ENCODE measurements at places on chromosomes 7 and 10.

GRCh38 chr7:138025215-138026186 is 23.6 kb upstream of the CREB3L2 start:
- no peak for DNase-seq

DNA sequence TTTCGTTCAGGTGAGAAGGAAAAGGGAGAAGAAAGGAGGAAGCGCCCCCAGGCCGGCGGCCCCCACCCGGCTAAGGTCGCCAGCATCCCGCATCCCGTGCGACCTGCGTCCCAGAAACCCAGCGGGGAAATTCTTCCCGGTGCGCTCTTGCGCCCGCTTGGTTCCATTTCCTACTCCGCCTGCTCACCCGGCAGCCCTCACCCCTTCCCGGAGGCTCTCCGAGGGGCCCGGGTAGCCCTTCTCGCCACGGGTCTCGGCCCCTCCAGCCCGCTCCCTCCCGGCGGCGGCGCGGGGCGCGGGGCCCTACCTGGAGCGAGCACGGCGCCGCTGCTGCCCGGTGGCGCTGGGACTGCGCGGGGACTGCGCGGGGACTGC is at the start of gene PRKCQ:
PRKCQ (minus strand) TSS at position 373 of the 375 bp plus-strand sequence. CDS start 65,141 bp downstream, outside the sequence.
- no peak for DNase-seq

- no peak for DNase-seq
These were observed 5.7 kb downstream of the C10orf67 start for GRCh38 chr10:23338886-23339285.

DNA sequence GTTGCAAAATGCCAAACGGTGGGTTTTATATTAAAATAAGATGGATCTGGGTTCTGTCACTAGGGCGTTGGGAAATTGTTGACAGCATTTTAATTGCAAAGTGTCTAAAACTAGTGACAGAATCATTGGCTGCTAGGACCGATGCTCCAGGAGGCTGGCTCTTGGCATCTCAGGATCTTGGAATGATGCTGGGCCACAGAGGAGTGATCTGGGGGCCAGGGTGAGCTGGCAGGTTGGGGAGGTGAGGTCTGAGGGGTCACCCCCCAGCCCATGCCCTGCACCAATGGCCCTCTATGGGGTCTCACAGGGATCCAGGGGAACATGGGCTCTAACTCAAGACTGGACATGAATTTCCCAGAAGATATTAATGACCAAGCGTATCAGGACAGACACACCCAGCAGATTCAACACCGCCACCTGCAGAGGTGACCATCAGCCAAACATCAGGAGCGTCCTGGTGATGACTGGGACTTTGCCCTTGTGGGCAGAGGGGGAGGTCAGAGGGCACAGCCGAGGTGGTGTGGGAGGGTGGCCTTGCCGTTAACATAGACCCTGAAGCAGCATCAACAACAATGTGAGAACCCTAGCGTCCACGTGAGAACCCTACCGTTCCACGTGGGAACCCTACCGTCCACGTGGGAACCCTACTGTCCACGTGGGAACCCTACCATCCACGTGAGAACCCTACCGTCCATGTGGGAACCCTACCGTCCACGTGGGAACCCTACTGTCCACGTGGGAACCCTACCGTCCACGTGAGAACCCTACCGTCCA is 89.0 kb upstream of the PPP2R2D start:
- DNase-seq, result no peak

DNA sequence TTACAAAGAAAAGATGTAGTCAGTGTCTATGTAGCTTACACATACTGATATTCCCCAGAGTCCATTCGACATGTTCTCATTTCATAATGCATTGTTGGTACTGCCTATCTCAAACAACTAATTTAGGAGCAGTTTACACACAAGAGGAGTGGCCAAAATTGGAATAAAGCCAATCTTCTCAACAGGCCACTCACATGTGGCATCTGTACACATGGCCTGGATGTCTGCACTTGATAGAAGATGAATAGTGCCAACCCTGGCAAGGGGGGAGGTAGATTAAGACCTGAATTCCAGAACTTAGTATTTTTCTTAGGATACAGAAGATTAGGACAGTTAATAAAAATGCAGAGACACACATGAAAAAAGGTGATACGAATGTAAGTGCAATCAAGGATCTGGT is 125.3 kb upstream of the STARD3NL start:
- DNase-seq, result no peak

DNA sequence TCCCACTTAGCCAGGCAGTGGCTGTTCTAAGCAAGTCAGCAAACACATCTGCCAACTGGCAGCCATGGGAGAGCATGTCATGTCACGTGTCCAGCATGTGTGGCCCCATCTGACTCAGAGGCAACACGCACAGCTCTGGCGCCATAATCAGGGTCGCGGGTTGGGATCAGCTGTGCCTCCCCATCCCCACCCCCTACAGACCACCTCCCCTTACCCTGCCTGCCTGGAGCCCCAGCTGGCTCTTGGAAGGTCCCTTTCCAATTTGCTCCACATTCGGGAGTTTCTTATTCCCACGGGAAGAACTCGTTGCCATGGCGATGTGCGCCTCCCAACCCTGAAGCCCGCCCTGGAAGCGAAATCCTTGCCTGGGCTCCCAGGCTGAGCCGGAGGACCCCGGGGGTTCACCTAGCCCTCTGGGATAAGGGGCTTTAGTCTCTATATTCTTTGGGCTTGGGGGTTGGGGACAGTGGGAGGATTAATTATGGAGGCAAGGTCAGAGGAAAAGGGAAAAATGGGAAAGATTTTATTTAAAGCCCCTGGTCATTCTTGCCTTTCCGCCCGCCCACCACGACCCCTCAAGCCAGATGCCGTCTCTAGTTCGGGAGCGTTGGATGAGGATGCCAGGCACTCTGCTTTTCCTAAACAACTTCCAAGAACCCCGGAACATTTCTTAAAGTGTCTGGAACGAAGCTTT is 283.7 kb downstream of the ZEB1 start:
- DNase-seq, result no peak

- DNase-seq, result no peak
These were observed 914 bp downstream of the SDHAF3 start for GRCh38 chr7:97118306-97118917.

DNA sequence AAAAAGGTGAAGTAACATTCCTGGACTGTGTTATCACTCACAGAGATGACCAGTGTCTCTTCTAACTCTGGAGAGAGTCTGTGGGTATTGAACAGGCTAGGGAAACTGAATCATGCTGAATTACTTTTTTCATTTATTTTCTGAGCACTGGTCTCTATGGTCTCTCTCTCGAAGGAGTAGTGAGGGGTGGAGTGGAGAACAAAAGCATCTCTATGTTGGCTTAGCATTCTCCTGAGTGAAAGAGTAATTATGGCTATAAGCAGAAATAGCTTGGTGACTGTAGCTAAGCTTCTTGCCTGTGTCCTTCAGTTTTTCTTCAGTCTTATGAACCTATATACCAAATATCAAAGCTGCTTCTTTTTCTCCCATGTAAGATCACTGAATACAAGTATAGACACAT is 64.6 kb upstream of the PTN start:
- DNase-seq, result no peak

DNA sequence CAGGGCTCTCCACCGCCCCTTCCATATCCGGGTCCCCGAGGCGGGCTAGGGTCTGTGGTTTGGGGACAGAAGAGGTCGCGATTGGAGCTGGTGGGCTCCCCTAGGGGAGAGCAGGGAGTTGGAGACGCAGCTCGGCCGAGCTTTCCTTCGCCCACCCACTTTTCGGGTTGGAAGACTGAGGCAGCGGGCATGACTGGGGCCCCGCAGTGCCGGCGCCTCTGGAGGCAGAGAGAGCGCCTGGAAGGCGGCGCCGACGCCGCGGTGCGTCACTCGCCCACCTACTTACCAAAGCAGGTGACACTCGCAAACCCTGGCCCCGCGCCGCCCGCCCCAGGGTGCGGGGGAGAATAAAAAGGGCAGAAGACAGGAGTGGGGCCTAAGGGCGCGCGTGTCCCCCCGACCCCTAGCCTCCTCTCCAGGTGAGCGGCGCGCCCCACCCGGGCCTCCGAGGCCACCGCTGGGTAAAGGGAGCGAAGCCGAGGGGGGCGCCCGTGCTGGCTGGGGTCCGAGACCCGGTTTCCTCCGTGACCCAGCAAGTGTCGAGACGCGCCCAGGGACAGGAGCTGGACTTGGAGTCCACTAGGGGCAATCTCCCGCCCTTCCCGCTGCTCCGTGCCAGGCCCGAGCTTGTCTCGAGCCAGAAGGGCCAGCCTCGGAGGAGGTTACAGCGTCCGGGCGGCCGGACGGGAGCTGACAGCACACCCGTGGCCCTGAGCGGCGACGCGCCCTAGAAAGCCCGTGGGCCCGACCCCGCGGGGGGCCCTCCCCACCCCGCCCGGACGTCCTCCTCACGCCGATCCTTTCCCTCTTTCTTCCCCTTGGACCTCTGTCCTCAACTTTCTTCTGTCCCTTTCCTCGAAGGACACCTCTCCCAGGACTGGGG is 34.4 kb upstream of the GRID1 start:
- DNase-seq, result no peak

GRCh38 chr10:13942035-13942434 is 355.3 kb downstream of the PRPF18 start:
- no peak for DNase-seq

DNA sequence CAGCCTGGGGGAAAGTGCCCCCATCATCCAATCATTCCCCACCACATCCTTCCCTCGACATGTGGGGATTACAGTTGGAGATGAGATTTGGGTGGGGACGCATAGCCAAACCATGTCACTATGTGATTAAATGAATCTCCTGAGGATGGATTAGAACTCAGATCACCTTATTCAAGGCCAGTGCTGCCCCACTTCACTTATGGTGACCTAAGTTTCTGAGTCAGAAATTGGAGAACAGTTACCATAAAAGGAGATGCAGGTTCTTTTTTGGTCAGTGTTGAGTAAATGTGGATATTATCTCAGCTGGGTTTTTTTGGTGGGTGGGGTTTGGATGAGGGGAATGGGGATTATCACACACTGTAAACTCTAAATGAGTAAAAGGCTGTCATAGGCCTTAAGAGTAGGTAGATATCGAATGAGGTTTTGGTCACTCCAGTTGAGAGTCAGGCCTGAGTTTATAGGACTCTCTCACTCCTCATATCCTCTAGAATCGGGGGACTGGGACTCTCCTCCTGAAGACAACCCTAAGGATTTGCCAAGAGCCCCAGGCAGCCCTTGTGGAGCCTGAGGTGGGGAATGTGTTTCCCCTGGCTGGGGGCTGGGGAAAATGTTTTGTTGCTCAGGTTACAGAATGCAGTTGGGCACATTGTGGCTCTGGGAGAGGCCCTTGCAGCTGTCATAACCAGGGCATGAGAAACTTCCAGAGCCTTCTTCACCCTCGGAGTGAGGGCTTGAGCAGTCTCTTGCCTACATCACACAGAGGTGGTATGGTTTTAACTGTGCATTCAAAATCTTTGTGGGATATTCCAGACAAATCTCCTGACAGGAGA is 213.0 kb downstream of the BAMBI start:
- DNase-seq, result no peak

DNA sequence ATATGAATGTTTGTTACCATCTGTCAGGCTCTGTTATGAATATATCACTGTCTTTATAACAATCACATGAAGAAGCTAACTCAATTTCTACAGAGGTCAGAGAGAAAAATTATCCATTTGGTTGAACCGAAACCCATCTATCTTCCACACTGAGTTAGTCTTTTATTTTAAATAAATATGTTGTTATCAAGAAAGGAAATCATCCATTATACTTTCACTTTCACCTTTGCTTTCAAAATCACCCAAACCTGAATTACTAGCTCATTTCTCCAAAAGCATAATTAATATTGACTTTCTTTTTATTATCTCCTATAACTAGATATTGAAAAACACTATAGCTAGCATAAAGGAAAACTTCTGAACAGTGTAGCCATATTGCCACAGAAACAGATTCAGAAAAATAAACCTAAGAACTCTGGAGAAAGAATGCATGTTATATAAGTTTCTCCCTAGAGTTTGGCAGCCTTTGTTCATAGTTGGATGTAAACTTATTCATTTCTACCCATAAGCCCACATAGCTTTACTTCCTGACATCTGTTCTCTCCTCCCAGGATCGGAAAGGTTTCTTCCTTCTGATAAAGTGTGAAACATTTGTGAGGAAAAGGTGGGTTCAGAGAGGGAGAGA is 66.0 kb downstream of the NPSR1 start:
- DNase-seq, result no peak

GRCh38 chr7:147231275-147231674 is 1114.7 kb downstream of the CNTNAP2 start:
- no peak for DNase-seq

- no peak for DNase-seq
These were observed 49.9 kb downstream of the ARL4A start for GRCh38 chr7:12737373-12737772.

- DNase-seq, result no peak
These were observed 190.0 kb upstream of the MKI67 start for GRCh38 chr10:128316121-128316726.

GRCh38 chr7:20026762-20027161 is 190.4 kb downstream of the MACC1 start:
- no peak for DNase-seq

DNA sequence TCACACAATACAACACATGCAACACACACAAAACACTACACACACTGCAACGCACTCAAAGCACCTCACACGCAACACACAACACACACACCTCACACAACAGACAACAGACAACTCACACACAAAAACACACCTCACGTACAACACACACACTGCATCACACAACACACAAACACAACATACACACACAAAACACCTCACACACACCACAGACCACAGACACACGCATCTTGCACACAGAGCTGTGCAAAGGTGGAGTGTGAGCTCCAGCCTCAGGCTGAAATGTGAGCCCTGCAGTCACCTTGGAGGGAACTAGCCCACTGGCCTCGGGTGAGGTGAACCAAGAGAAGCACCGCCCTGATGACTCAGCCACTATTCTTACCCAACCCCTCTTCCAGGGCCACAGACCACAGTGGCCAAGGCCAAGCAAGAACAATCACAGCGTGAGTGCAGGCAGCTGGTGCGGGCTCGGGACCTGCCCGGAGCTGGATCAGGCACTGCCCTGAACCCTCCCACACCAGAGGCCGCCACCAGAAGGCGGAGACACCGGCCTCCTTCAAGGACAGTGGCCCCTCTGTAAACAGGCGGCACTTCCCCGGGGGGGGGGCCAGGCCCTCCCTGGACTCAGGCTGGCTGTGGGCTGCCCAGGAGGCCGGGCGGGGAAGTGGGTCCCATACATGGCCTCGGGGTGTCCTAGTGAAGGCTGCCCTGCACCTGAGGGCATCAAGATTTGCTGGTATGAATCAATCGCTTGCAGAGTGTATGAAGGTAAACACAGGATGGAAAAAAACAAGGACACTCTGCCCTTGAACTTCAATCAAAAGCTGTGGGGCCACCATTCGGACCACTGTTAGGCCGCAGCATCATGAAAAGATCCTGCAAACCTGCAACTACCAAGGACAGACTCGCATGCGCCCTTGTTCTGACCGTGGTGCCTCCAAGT is 106.7 kb downstream of the TNS3 start:
- DNase-seq, result no peak

DNA sequence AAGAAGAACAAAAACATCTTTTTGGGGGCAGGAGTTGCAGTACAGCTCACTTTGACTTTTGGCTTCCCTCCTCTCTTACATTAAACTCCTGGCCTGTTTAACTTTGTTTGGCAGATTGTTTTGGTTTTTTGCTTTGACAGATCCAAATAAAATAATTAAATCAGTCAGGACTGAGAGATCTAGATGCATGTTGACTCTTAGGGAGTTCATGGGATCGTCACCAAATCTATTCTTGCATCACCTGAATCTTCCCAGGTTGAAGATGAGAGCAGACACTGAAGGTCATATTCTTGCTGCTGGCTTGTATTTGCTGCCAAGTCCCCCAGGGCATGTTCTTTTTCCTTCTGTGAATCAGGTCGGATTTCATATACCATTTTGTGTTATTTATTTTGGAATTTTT is 759.4 kb downstream of the CNTNAP2 start:
- no peak for DNase-seq

All from stimulated activated CD8-positive, alpha-beta memory T cell treated with anti-CD3 and anti-CD28 coated beads, Interleukin-2, amount 100 ng/mL, for 1 hour (primary cell).